ENCODE measurements at places on chromosomes 13 and 19. TPM values are rescaled to one million over a fixed set of nuclear protein-coding genes. Genes with fewer than 3 reads are reported as not detected.

The CRYL1 gene
- 33.0 TPM for total RNA-seq

- no peak for DNase-seq
Measured at GRCh38 chr19:41960973-41961372, 1.9 kb upstream of the RABAC1 start.

DNA sequence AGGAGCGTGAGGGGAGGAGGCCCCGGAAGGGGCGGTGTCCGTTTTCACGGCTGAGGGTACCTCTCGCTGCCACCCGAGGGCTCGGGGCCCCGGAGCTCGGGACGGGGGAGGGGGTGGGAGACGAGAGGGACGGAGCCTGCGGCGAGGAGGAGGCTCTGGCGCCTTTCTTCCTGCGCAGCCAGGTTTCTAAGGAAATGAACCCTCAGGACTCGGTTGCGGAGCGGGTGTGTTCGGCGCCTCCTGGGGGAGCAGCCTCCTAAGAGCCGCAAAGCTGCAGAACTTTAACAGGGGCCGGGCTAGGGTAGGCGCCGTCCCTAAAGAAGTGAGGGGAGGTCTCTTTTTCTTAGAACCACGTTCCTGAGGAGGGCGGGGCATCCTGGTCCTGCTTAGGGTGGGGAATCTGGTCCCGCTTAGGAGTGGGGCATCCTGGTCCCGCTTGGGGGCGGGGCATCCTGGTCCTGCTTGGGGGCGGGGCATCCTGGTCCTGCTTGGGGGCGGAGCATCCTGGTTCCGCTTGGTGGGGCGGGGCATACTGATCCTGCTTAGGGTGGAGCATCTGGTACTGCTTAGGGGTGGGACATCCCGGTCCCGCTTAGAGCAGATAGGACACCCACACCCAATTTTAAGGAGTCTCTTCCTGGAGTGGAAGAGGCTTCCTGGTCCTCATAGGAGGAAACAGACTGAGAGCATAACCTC, 6.2 kb downstream of the SYT5 start:
- peak; percentile 93 for DNase-seq

DNA sequence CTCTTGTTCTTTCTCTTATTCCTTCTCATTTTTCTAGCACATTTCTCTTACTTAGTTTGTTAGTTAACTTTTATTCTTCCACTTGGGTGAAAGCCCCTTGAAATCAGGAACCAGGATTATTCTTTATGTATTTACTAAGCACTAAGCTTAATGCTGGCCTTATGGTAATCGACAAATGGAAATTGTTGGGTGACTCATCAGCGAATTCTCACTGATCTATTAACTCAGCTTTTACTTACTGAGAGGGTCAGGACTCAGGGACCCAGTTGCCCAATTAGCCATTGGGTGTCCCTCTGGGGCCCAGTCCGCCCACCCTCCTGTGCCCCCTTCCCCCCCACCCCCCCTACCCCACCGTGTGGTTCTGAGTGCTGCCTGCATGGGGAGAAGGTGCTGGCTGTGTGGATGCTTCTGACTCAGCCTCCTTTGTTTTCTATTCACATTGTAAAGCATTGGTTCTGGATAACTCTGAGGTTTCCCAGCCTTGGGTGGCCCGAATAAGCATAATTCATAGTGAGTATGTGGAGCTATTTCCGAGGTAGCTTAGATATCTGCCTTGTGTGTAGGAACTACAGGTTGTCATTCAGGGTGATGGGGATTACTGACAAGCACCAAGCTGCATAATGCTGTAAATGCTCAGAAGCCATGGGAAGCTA, 240.9 kb downstream of the FGF9 start:
- DNase-seq = no peak

DNA sequence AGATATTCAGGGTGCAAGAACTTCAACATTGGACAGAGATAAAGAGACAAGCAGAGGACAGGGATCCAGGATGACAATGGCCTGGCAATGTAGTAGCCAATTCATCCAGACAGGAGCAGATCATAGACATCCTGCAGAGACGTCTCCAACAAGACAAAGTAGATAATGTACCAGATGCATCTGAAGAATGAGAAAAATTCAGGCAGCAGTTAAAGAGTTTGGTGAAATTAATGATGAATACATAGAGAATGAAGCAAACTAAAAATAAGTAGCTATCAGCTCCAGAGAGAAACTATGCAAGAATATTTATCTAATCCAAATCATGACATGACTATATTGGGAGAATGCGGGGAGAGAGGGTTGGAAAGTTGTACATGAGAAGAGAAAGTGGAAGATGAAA, 278.4 kb upstream of the DACH1 start:
- DNase-seq = no peak

DNA sequence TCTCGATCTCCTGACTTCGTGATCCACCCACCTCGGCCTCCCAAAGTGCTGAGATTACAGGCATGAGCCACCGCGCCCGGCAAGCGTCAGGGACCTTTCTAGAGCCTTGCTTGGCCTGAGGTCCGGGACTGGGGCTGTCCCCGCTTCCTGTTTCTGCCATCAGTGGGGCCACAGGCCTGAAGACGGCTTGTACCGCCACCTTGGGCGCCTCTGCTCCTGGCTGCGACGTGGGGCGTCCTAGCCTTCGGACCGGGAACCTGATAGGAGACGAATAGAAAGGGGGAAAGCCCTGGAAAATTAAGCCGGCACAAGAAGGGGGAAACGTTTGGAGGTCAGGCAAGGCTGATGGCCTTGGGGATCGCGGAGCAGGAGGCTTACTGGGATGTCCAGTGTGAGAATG, 35.1 kb downstream of the RNF6 start:
- no peak for DNase-seq

The CLDND2 gene
- total RNA-seq = 2.3 TPM

GRCh38 chr19:9917321-9917720, 19.0 kb downstream of the OLFM2 start:
- DNase-seq = no peak
